ENCODE measurements at places on chromosomes 13 and 19.

DNA sequence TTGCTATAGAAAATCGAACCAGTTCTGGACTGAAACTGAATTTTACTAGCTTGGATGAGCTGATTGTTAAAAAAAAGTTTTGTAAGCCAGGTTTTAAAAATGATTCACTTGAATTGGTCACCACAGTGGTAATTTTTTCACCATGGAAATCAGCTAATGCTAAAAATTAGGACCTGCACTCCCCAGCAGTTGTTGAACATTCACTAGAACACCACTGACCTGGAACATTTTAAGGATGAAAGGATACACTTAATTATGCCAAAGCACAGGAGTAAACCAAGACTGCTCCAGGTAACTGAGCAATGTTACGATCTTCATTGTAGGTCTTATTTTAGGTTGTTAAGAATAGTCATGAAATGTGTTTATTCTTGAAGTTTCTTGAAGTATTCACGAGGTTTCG lies 1342.6 kb upstream of the SPRY2 start:
- DNase-seq, result no peak

GRCh38 chr13:114200399-114200911 lies 21.4 kb downstream of the CFAP97D2 start:
- no peak for DNase-seq

- no peak for DNase-seq
These were observed 22.0 kb upstream of the GPR18 start for GRCh38 chr13:99280166-99280565.

GRCh38 chr13:63408331-63409189 lies 1992.9 kb upstream of the PCDH20 start:
- no peak for DNase-seq

- DNase-seq, result no peak
These were observed 41.7 kb upstream of the KCTD4 start for GRCh38 chr13:45242524-45242923.

DNA sequence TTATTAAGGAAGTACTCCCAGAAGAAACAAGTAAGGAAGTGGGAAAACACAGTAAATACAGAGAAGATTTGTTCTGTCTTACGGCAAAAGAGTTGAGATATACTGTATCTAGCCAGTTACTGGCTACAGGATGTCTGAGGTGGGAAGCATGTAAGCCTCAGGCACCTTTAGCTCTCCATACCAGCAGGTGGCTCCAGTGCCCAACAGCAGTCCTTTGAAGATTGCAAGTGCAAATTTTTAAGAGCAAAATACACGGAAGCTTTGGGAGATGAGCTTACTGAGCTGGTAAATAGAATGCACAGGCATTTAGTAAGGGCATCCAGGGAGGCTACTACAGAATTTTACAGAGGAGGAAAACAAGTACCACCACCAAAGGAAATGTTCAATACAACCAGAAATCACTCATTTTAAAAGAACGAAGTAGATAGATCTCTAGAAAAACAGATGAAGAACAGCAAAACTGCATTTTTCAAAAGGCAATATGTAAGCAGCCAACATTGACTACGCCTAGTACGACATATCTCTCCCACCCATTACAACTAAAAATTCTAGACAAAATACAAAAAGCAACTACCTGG lies 57.9 kb upstream of the VSTM2B start:
- no peak for DNase-seq

DNA sequence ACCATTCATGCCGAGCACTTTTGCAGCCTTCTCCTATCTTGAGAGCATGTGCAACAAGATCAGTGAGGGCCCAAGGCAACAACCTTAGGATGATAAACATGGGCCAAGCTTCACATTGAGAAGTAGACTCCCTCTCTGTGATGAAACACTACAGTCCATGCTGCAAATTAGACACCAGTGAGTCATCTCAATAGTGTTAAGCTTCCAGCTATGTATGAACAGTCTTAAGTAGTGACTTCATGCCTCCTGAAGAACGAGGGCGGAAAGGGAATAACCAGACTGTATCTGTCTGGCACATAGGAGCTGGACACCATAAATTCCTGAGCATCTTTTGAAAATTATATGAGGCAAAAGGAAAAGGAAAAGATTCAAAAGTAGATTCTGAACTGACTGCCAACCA lies 309.9 kb upstream of the SLITRK1 start:
- DNase-seq, result no peak

- DNase-seq, result no peak
These were observed 2758.2 kb downstream of the PCDH9 start for GRCh38 chr13:64471916-64472315.

DNA sequence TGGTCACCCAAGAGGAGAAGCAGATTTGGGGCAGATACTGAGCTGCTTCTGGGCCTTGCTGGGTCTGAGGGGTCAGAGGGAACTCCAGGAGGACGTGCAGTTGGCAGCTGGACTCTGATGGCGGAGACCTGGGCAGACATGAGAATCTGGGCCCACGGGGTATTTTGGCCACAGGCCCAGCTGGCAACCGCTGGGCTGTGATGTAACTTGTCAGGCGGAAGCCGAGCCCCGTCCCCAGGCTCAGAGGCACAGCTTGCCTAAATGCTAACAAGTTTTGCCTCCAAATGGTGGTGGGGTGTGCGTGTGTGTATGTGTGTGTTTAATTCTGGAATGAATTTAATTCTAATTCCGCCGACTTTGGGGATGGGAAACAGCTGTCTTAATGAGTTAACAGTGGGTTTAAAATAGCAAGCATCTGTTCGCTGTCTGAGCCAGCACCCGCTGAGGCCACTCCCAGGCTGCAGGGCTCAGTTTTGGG lies 11.6 kb downstream of the ZNRF4 start:
- no peak for DNase-seq

GRCh38 chr19:35013041-35013819 lies 13.1 kb downstream of the GRAMD1A start:
- no peak for DNase-seq

- no peak for DNase-seq
These were observed at the start of gene SERTM1 for GRCh38 chr13:36673838-36674326. SERTM1 (plus strand) TSS chr13:36674020; CDS start chr13:36695079, 21,059 bp downstream.

DNA sequence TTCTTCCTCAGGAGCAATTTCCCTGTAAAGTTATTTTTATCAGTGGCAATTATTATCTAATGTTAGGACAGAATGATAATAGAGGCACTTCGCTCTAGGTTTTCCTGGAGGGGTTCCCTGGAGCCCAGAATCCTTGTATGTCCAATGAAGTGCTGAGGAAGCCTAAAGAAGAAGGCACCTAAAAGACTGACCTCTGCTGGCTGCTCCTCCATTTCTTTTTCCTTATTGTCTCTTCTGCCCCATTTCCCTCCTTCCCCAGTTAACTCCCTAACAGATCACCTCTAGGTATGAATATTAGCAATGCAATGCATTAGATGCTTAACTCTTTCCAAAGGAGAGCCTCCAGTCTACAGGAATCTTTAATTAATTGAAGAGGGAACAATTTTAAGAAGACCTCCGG lies 985.4 kb downstream of the DIAPH3 start:
- DNase-seq, result no peak

DNA sequence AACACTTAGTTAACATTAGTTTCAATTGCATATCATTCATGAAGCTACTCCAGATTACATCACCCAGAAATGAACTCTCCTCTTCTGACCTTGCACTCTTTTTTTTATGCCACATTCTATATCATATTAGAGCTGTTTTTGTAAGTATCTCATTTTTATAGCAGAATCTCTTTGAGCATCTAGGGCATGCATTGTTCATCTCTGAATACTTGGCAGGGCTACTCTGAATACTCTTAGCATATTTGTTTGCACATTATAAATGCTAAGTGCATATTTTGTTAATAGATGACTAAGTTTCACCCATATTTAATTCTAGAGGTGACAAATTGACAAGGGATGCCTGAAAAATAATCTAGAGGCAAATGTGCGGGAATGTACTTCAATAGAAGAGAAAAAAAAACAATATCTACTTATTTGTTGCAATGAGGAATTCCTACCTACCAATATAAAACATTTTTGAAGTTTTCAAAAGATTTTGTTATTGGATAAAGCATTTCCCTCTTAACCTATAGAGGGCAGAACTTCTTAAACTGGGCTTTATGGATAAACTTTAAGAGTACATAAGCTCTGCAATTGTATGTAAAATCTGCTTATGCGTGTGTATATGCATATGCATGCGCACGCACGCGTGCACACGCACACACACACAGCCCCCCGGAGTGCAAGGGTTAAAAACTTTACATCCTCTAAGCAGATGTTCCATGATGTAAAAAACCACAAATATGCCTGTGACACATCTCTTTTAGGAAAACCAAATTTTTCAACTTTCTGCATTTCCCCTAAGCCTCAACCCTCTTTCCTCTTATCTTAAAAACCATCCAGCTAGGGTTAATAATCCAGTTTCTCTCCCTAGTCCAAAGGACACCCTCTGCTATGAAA lies 73.0 kb upstream of the OXGR1 start:
- DNase-seq, result no peak

DNA sequence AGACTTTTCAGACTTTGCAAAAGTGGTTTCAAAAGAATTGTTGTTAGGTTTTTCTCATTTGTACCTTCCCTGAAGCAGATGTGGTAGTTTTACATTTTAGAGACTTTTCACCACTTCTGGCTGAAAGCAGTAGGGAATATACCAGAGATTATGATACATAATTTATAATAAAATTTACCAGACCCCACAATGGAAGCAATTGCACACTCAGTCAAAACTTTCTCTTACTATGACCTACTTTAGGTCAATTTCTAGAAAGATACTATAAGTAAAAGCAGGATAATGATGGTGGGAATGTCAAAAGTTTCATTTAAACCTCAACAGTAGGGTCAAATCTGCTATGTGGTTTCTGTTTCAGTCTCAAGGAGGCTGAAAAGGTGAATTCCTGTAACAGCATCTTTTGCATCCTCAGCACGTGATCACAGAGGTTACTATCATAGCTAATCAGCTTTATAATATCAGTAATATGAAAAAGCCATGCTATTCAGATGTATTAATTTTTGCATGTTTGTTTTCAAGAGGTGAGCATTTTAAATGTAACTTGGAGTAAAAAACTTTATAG lies 26.9 kb downstream of the PCCA start:
- no peak for DNase-seq

DNA sequence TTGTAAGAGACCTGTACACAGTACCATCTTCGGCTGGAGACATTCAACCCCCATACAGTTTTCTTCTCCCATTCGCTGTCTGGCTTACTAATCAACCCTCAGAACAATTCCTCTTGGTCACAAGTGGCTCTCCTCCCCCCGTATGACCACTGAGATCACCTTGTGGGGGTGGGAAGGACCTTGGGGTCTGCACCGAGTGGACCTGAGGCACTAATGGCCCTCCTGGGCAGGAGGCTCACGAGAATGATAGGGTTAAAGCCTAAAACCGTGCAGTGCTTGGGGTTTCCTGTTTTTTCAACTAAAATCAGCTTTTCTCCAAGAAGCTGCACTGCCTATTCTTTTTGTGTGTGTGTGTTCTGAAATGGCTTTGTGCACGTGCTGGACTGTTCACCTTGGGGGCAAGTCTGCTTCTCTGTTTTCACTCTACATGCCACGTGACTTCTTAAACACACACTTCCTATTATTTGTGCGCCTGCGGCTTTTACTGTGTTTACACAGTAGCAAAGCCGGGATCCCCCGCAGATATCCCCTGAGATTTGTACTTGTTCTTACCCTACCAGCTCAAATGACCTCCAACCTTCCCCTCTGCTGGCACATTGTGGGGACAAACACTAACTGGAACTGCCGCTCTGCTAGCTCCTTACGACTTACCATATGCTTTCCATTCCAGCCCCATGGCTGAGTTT lies 12.3 kb downstream of the RBM26 start:
- no peak for DNase-seq
